ENCODE measurements at places on chromosomes 3 and 15.
A peak's percentile ranks its signal among the peaks of the same experiment; 100 is the strongest.

GRCh38 chr3:87318617-87319021, 42.2 kb upstream of the POU1F1 start:
- no peak for DNase-seq

DNA sequence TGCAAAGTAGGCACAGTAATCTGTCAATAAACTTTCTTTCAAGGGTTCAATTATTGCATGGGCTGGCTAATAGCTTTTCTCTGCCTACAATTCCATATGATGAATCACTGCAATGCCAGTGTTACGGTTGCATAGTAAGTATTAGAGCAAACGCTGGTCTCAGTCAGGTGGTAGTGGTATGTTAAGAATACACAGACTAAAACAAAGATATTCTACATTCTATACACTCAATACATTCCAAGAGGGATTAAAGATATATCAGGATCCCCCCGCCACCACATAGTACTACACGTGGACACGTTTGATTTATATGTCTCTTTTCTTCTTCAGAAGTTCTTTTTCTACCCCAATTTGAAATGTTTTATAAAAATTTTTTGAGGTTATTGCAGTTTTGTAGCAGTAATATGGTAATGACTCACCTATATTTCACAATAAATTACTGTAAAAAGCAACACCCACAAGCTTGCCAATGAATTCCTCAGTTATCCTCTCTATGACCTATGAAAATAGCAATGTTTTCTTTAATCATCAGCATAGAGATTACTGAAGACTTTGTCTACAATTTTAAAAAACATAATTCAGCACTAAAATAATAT, 68.2 kb downstream of the CD200R1L start:
- DNase-seq = peak; percentile 18

GRCh38 chr3:191136347-191136746, 62.7 kb upstream of the OSTN start:
- no peak for DNase-seq

DNA sequence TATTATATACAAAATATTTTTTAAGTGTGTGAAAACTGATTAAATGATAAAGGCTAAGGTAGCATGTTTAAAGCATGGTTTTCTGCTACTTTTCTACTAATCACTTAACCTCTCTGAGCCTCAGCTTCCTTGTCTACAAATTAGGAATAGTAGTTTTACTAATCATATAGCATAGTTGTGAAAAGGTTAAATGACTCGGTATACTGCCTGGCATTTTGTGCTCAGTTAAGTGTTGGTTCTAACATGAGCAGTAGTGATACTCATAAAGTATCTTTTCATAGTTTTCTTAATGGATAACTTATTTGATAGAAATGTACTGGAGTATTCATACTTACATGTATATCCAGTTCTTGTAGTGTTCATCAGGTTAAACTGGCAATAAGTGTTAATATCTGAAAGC, 13.6 kb downstream of the RASA2 start:
- DNase-seq = no peak

DNA sequence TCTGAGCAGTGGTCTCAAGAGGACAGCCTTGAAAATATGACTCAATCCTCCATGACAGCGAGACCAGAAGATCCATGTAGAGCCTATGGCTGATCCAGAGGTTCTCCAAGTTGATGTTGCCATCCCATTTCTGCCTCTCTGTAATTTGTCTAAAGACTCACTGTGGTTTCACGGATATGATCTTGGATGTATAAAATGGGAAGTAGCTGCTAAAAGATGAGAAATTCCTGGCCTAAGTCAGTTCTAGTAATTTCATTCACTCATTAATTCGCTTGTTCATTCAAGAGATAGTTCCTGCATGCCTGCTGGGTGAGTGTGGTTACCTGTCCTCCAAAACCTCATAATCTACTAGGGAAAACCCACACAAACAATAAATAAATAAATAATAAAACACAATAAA, 145.9 kb downstream of the TNIK start:
- no peak for DNase-seq

- DNase-seq = no peak
Observed at GRCh38 chr3:67302489-67302888, 304.4 kb downstream of the KBTBD8 start.

- no peak for DNase-seq
Observed at GRCh38 chr3:81752604-81753003, 8.8 kb downstream of the GBE1 start.

DNA sequence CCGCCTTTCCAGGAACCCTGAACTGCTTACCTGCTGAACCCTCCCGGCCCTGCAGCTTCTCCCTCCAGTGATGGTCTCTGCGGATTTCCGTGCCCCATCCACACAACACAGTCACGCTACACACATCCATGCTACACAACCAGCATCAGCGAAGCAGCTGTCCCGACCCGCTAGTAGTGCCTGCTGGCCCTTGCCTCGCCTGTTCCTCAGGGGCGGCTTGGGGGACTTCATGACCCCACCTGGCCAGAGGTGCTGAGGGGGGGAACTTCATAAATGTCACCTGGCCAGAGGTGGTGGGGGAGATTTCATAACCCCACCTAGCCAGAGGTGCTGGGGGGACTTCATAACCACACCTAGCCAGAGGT, 530 bp upstream of the TUBGCP5 start:
- DNase-seq = no peak

- DNase-seq = no peak
Observed at GRCh38 chr3:171979081-171979480, 60.3 kb upstream of the FNDC3B start.

DNA sequence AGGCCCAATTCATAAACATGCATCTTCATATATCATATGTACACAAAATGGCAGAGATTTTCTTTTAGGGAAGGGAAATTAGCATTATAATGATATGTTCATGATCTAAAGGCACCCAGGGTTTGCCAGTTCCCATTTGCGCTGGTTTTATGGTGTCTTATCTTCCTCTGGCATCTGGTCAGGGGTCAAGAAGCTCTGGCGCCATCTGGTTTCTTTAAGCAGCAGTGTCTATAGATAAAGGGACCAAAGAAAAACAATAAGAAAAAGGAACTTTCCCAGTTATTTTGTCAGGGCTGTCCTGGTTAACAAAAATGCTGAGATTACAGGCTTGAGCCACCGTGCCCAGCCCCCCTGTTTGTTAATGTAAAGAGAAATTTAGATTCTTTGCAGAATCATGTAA, 3.3 kb upstream of the DCP1A start:
- DNase-seq = no peak

DNA sequence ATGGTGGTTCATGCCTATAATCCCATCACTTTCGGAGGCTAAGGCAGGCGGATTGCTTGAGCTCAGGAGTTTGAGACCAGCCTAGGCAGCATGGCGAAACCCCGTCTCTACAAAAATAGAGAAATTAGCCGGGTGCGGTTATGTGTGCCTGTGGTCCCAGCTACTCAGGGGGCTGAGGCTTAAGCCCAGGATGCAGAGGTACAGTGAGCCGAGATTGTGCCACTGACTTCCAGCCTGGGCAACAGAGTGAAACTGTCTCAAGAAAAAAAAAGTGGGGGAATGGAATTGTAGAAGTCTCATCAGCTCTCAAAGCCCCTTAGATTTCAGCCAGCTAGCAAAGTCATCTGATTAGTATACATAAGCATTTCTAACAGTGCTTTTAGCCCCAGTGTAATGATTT, 33.2 kb downstream of the TIPARP start:
- DNase-seq = no peak

DNA sequence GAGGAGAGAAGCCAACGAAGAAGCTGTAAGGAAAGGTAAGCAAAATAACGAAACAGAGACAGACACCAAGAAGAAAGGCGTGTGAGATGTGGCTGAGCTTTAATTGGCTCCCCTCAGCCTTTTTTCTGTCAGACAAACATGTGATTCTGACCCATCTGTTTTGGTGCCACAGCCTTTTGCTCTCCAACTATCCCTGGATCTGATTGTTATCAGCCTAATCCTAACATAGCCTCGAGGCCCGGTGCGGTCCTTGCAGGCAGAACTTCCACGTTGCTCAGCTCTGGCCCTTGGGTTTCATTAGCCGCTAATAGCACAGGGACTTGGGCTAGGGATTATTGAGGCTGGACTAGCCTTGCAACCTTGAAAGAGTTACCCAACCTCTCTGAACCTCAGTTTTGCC, 57.9 kb upstream of the CACNA2D3 start:
- no peak for DNase-seq

DNA sequence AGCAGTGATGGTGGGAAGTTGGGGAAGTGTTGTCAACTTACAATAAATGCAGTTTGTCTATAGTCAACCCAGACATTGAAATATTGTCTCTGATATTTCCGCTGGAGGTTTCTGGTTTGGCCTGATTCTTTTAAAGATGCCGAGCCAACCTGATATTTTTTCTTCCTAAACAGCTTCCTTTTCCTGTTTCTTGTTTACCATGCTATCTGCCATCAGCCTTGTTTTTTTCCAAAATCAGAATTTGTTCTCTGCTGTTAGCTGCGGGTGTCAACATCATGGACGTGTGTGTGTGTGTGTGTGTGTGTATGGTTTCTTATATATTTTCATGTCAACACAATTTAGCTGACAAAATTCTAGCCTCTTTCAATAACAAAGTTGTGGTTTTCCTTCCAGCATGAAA, 41.2 kb upstream of the XCR1 start:
- DNase-seq = no peak

DNA sequence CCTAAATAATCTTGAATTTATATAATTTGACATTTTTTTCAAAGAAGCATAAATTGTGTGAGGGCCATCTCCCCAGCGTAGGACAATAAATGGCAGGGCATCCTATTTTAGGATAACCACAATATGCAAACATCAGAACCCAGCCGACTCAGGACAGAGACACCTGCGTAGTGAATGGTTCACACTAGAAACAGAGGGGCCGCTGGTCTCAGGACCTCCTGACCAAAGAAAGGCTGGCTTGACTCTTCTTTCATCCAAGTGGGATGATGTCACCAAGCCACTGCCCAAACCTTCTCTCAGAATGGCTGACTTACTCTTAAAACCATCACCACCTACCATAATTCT, 162.1 kb downstream of the FOXP1 start:
- no peak for DNase-seq

GRCh38 chr3:195147649-195148080, 123.3 kb downstream of the XXYLT1 start:
- no peak for DNase-seq

GRCh38 chr3:101946906-101947305, 97.6 kb downstream of the NFKBIZ start:
- DNase-seq = no peak

DNA sequence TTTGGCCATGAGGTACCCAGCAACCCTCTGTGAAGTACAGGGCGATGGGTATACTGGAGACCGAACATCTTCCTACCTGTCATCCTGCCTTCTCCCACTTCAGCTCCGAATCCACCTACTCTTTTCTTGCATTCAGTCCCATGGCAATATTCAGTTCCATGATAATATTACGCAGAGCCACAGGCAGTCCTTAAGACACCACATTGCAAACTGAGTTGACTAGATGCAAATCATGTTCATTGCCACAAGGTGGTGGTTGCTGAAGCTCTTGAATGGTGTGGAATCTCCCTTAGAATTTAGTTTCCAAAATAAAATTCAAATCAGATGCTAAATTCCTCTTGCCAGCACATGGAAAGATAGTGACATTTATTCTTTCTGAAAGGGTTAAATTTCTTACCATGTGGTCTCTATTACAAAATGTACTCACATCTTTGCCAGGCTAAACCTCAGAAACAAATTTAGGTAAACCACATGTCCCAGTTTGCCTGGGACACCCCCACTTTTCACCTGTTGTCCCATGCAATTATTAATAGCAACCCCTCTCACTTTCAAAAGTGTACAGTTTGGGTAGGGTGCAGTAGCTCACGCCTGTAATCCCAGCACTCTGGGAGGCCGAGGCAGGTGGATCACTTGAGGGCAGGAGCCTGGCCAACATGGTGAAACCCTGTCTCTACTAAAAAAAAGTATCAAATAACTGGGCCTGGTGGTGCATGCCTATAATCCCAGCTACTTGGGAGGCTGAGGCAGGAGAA, 1.7 kb upstream of the NME9 start:
- DNase-seq = no peak

DNA sequence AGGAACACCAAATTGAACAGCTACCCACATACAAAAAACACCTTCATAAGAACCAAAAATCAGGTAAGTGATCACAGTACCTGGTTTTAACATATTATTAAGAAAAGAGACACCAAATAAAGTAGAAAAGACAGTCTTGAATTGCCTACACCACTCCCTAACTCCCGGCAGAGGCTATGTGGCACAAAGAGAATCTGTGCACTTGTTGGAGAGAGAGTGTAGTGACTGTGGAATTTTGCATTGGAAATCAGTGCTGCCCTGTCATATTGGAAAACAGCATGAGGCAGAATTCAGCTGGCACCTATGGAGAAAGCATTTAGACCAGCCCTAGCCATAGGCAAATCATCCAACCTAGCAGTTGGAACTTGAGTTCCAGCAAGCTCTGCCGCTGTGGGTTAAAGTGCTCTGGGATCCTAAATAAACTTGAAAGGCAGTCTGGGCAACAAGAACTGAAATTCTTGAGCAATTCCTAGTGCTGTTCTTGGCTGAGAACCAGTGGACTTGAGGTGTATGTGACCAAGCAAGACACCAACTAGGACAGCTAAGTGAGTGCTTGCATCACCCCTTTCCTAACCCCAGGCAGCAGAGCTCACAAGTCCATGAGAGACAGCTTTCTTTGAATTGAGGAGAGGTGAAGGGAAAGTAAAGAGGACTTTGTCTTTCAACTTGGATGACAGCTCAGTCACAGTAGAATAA, 969.6 kb upstream of the ALCAM start:
- DNase-seq = no peak

DNA sequence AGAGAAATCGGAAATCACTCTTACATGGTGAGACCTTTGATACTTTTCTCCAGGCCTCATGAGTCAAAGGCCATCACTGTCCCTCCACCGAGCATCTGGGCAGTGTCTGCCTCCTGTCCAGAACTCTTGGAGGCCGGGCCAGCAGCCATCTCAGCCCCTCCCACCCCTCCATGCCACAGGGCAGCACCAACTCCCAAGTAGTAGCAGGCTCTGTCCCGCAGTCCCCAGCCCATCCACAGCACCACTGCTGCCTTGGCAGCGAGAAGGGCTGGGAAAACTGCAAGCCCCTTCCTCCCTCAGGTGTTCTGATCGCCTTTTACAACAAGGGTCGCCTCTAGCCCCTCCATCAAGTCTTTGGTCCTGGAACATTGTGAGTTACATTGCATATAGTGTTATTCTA, 5.5 kb downstream of the LYSMD4 start:
- no peak for DNase-seq

DNA sequence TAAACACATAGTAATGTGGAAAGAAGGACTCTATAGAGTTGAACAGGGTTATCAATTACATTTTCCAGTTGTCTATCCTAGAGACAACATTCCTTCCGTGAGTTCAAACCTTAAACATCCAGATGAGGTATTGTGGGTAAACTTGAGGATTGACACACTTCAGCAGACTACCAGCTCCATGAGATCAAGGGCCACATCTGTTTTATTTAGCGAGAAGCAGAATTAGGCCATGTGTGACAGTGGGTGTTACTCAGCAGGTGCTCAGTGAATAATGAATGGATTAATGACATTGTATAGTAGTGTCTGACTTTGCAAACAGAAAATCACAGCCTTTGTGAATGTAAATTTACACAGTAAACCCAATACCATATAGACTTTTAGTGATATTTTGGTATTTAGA, 941.1 kb upstream of the CFAP20DC start:
- DNase-seq = no peak
